ENCODE measurements at places on chromosomes 12 and 14.

DNA sequence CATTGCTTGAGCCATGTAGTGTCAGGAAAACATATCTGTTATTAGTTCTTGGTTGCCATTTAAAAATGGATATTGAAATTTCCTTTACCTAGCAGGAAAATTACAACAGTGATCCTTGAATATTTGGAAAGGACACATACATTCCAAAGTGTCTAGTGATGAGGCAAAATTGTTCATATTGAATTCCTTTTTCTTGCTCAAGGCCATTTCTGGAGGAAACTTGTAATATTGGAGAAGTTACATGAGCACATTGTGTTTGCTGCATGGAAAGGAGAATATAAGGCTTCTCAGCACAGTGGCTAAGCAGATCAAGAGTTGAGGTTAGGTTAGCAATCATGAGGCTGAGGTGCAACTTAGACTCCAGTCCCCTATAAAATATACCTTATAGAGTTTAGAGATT lies 121.9 kb downstream of the PDE3A start:
- no peak for DNase-seq

DNA sequence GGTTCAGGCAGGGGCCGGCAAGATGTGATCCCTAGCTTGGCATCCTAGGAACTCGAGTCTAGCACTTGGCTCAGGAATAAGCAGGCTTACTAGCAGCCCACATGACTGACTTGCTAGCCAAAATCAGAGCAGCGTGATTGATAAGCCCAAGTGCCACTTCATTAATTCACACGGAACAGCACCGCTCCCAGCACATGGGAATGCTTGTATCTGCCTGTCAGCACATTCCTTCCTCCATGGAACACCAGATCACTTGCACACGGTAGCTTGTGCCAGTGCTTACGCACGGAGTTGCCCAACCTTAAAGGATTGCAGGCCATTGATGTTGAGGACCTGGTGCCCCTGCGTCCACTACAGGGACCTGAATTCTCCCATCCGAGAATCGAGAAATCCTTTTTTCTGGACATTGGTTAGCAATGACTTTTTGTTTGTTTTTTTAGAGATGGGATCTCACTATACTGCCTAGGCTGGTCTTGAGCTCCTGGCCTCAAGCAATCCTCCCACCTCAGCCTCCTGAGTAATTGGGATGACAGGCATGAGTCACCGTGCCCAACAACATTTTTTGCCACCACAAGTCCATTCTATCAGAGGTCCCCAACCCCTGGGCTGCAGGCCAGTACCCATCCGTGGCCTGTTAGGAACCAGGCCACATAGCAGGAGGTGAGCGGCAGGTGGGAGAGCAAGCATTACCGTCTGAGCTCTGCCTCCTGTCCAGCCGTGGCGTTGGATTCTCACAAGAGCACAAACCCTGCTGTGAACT lies 30.6 kb upstream of the TSPAN9 start:
- peak; percentile 39 for DNase-seq

DNA sequence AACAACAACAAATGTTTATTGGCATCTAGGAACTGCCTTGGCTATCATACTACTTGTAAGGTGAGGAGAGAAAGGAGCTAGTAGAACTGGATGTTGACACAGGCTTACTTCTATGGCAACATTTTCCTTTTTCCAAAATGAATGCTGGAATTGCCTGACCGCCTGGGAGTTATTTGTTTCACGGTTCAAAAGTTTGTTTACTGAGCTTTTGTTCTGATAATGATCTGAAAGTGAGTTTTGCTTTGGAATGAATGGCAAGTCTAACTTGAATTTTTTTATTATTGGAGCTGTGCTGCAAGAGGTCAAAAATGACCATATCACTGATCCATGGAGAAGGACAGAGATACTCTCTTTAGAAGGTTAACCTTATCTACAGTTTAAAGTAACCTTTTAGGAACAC lies 183.5 kb upstream of the CAND1 start:
- DNase-seq = no peak

- no peak for DNase-seq
Observed at GRCh38 chr12:47376927-47377326, 297.2 kb upstream of the AMIGO2 start.

DNA sequence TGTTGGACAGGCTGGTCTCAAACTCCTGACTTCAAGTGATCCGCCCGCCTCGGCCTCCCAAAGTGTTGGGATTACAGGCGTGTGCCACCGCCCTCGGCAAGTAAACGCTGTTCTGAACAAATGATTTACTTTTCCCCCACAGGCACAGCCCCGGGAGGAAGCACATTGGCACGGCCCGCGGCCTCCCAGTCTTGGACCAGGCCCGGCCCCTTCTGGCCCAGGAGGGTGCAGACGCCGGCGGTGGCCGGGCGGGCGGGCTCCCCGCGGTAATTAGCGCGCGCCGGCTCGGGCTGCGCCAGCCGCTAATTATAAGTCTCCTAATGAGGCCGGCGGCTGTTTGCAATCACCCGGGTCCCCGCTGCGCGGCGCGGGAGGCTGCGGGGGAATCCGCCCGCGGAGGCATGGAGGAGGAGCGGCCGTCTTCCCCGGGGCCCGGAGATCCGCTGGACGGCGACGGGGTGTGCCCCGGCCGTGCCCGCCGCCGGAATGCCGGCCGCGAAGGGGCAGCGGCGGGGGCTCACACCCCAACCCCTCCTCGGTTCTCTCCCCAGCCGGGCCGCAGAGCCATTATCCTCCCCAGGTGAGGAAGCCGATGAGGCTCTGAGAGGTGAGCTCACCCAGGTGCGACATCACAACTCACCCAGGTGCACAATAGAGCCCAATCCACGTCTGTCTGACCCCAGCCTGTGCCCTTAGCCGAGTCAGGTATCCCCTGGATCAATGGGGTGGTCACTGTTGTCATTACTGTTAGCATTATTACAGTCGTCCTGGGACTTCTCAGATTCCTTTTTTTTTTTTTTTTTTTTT lies 3.3 kb upstream of the POP5 start:
- DNase-seq = no peak

- no peak for DNase-seq
Observed at GRCh38 chr14:43204816-43205215, 1302.3 kb downstream of the FSCB start.

DNA sequence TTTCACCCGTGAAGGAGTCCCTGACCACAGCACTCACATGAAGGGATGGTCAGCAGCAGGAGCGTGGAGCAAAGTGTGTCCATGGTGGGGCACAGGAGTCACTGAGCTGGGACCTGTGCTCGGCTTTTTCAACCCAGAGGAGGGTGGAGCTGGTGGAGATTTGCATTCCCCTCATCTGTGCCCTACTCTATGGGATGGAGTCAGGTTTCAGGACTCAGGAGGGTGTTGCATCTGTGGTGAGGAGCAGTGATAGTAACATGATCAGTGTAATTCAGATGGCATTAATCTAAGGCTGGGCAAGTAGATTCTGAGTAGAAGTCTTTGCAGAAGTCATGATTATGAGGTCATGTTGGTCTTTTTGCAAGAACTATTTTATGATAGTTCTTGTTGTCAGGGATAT lies 511.9 kb downstream of the TMEM121 start:
- no peak for DNase-seq

DNA sequence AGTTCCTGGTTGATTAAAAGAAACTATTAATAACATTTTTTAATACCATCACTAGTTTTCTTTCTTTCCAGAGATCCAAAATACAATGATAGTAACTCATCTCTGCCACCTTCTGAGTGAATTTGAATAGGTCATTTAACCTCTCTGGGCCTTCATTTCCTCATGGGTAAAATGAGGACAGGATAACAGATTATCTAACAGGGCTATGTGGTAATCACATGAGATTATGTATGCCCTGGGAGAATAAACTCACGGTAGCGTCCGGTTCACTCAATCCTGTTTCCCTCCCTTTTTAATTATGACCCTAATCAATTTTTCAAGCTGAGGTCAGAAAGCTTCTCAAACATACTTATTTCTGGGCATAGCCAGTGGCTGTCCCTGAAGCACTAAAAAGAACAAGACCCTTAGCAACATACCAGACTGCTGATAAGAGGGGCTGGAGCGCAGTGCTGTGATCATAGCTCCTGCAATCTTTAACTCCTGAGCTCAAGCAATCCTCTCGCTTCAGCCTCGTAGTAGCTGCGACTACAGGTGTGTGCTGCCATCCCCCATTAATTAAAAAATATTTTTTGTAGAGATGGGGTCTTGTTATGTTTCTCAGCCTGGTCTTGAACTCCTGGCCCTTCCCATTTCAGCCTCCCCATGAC lies 24.2 kb downstream of the ATXN2 start:
- DNase-seq = no peak

GRCh38 chr14:73259837-73260236 lies 22.5 kb downstream of the PAPLN start:
- no peak for DNase-seq

- DNase-seq = no peak
Observed at GRCh38 chr14:85426068-85426935, 103.6 kb upstream of the FLRT2 start.

DNA sequence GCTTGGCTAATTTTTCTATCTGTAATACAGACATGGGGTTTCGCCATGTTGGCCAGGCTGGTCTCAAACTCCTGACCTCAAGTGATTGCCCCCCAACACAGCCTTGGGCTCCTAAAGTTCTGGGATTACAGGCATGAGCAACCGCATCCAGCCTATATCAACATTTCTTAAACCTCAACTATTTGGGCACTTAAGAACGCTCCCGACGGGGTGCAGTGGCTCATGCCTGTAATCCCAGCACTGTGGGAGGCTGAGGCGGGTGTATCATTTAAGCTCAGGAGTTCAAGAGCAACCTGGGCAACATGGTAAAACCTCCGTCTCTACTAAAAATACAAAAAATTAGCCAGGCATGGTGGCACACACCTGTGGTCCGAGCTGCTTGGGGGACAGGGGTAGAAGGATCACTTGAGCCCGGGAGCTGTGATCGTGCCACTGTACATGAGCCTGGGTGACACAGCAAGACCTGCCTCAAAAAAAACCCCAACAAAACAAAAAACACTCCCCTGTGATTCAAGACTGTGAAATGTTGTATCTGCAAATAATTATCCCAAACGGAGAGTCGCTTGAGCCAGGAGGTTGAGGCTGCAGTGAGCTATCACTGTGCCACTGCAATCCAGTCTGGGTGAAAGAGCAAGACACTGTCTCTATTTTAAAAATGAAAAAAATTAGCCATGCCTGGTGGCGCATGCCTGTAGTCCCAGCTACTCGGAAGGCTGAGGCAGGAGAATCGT lies 21.5 kb downstream of the PPTC7 start:
- DNase-seq = peak; percentile 66

- DNase-seq = no peak
Observed at GRCh38 chr12:13597166-13597565, 384.2 kb downstream of the GRIN2B start.

DNA sequence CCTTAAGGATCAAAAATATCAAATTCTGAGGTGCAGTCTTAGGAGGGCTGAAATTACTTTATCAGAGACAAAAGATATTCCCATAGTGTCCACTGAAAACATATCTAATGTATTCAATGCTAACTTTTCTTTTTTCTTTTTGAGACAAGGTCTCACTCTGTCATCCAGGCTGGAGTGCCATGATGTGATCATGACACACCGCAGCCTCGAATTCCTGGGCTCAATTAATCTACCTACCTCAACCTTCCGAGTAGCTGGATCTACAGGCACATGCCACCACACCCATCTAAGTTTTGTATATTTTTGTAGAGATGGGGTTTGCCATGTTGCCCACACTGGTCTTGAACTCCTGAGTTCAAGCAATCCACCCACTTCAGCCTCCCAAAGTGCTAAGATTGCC lies 68.3 kb downstream of the ZC3H14 start:
- peak; percentile 56 for DNase-seq

DNA sequence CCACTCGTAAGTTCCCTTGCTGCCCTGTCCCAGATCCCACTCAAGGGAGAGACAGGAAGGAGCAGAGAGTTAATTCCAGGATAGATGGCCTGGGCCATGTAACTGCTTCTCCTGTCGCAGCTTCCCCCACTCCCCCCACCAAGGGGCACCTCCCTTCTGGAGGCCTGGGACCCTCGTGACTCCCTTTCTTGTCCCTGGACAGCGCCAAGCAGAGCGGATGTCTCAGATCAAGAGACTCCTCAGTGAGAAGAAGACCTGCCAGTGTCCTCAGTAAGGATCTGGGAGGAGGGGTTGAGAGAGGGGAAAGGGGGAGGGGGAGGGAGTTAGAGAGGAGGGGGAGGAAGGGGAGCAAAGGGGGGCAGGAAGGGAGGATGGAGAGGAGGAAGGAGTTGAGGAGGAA lies 3.0 kb upstream of the GPR162 start:
- no peak for DNase-seq

DNA sequence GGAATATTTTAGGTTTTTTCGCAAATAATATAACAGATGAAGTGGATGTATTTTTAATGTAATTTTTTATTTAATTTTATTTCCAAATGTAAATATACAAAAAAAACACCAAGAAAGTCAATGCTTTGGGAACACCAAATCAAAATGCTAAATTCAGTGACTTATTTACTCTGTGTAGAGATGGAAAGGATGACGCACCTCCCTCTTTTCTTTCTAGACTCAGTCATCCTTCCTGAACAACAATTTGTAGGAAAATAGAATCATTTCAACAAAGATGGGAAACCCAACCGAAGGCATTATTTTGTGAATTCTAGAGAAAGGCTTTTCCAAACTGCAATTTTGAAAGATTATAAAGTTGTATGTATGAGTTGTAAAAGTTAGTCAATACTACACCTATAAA lies 57.7 kb downstream of the CCER1 start:
- DNase-seq = no peak

DNA sequence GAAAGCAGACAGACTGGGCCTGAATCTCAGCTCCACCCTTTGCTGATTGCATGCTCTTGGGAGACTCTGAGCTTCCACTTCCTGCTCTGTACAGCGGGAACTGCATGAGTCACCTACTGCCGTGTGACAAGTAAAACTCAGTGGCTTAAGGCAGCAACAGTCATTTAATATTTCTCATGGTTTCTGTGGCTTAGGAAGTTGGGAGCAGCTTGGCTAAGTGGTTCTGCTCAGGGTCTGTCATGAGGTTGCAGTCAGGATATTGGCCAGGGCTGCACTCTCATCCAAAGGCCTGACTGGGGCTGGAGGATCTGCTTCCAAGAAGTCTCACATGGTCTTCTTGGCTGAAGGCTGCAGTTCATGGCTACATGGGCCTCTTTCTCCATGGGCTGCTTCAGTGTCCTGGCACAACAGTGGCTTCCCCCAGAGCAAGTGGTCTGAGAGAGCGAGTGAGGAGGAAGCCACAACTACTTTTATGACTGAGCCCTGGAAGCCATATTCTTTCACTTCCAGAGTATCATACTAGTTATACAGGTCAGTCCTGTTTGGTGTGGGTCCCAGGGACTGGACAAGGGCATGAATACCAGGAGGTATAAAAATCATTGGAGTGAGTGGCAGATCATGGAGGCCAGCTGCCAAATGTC lies 49.7 kb downstream of the FAM222A start:
- peak; percentile 54 for DNase-seq

DNA sequence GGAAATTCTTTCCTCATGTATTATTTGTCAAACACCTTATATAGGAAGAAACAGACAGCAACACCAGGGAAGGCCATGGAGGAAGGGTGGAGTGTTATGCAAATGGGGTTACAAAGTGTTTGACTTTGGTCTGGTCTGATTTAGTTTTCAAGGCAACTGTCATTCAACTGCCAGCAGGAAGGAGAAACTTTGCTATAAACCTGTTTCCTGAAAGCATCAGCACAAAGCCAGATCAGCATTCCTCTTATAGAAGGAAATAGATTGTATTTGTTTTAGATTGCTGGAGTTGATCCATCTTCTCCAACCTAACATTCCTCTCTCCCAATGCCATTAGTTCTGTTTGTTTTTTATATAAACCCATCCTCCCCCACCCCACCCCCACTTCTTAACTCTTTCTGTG lies 65.7 kb downstream of the STAB2 start:
- no peak for DNase-seq

Measured in RCC 7860 (cell line).